ENCODE measurements at places on chromosomes 3 and 15. TPM values are rescaled to one million over a fixed set of nuclear protein-coding genes. Genes with fewer than 3 reads are reported as not detected.
A peak's percentile ranks its signal among the peaks of the same experiment; 100 is the strongest.

DNA sequence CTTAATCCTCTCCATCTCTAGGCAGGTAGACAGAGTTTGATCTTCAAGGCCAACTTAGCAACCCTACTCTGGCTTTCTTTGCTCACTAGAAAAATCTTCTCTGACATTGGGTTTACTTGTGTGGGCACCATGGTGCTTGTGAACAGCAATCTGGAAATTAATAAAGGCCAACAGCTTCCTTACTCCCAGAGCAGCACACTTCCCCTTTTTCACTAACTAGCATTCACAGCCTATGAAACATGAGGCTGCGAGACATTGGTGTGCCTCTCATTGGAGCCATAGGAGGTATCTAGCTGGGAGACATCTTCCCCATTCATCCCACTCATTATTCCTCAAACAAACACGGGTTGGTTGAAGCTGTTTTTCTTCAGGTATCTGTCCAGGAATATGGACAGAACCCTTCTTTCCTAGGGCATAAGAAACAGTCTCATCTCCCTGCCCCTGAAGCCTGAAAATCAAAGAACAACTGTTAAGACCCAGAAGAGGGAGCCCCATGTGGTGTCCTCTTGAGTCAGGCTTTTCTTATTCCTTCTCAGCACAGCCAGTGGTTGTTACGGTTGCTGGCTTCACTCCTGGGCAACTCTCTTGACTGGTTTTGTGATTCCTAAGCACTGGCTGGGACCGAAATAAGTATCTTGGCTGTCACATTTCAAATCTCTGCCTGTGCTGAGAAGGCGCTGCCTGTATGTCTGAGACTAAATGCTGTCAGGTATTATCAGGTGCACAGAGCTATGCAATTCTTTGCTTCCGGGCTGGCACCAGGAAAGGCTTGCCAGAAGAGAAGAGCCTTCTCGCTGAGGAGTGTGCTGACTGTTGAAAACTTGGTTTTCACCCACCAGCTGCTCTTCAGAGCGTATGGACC lies 194.4 kb downstream of the FEZF2 start:
- no peaks in the 10 kb centered on the region for H3K27me3 ChIP-seq
- H3K4me1 ChIP-seq, result peaks cover 5% of the 10 kb centered on the region
- no peak overlapping the region for H3K27ac ChIP-seq
- no peaks in the 10 kb centered on the region for H3K36me3 ChIP-seq
- H3K4me3 ChIP-seq, result no peak overlapping the region
- DNase-seq, result no peak

DNA sequence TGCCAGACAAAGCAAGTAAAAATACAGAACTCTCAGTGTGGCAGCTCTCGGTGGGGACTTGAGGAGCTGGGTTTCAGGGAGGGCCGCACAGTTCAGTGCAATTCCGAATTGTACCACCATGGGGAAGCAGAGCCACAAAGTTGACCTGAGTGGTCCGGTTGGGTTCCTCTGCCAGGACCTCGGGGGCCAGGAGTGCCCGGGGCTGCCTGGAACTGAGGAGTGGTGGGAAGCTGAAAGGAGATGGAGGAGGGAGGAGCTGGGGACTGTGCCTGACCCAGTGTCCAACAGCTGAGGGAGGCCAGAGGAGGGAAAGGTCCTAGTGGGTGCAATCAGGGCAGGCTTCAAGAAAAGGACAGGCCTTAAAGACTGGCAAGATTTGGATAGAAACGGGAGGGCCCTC lies 32.2 kb upstream of the TRH start:
- H3K4me3 ChIP-seq, result no peak overlapping the region
- H3K27me3 ChIP-seq, result no peaks in the 10 kb centered on the region
- H3K36me3 ChIP-seq, result no peaks in the 10 kb centered on the region
- DNase-seq, result peak; percentile 79

DNA sequence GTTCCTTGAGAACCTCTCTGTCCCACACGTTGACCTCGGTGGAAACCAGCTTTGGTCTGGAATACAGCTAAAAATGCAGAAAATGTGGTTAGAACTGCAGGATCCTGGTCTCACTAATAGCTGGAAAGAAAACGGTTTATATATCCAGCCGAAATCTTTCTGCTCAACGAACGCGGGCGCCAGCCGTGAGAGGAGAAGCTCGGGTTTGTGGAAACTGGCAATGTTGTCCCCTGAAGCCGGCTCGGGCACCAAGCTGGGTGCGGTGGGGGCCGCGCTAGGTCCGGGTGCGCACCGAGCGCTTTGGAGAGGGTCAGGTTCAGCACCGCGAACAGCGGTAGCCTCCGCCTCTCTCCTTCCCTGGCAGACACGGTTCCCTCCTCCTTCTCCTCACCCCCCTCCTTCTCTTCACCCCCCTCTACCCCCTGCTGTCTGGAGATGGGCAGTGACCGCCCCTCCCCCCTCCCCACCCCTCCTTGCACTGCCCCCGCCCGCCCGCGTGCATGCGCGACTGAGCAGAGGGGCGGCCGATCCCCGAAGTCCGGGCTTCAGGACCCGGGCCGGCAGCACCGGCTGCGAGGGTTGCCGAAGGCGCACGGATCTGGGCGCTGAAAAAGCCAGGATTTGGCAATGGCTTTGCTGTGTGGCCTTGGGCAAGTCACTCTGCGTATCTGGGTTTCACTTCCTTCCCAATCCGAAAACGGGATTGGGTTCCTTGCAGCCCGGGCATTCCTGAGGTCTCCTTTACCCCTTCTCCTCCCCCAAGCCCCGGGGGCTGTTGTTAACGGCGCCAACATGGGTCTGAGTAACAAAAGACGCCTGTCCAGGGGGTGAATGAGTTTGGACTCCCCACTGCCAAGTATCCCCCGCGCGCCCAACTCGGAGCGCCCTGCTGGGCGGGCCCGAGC lies at the start of gene SKOR1:
Gene SKOR1 (plus strand): TSS at position 534 of the 905 bp plus-strand sequence. CDS start 94 bp downstream, at position 628.
- no peak within 1 kb of the TSS for H3K4me3 ChIP-seq
- peaks cover 7% of the 10 kb centered on the region for H3K27me3 ChIP-seq
- no peak within 1 kb of the TSS for H3K27ac ChIP-seq

NMNAT3 gene
- 21.1 TPM for total RNA-seq

DNA sequence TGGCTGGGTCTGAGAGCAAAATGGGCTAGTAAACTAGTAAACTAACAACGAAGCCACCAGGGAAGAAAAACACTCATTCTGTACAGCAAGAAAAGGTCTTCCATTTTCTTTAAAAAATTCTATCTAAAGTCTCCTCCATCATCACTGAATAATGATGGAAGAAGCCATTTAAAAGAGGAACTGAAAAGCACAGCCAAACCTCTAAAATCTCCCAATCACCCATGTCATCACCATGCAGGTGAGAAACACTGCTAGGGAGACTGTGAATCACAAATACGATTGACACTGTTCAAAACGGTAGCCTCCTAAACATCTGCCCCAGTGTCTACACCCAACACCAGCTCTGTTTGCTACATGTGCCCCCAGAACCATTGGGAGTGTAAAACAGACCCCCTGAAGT lies 140.4 kb downstream of the RORA start:
- no peaks in the 10 kb centered on the region for H3K36me3 ChIP-seq
- no peaks in the 10 kb centered on the region for H3K27me3 ChIP-seq
- H3K27ac ChIP-seq, result no peak overlapping the region
- peaks cover 10% of the 10 kb centered on the region for H3K4me1 ChIP-seq
- no peak overlapping the region for H3K4me3 ChIP-seq

CCDC39 gene
- total RNA-seq, result 3.5 TPM

DNA sequence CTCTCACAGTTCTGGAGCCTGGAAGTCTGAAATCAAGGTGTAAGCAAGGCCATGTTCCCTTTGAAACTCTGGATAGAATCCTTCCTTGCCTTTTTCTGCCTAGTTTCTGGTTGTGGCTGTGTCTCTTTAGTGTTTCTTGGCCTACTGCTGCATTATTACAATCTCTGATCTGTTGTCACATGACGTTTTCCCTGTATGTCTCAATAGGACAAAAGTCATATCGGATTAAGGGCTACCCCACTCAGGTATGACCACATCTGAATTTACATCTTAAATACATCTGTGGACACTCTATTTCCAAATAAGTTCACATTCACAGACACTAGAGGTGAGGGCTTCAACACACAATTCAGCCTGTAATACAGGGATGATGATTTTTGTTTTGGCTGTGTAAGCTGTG lies 13.3 kb downstream of the NECTIN3 start:
- no peak for DNase-seq
- H3K36me3 ChIP-seq, result no peaks in the 10 kb centered on the region
- no peak overlapping the region for H3K4me3 ChIP-seq
- no peak overlapping the region for H3K27ac ChIP-seq
- no peaks in the 10 kb centered on the region for H3K27me3 ChIP-seq
- peaks cover 2% of the 10 kb centered on the region for H3K4me1 ChIP-seq

- H3K4me1 ChIP-seq, result no peaks in the 10 kb centered on the region
- no peak overlapping the region for H3K4me3 ChIP-seq
- no peaks in the 10 kb centered on the region for H3K36me3 ChIP-seq
These were observed 40.1 kb upstream of the CD47 start for GRCh38 chr3:108130701-108131474.

RPL39L gene
- total RNA-seq, result 93.0 TPM

ISL2 gene
- 4.2 TPM for total RNA-seq

GRCh38 chr3:71112576-71112975 lies 471.0 kb downstream of the FOXP1 start:
- H3K4me1 ChIP-seq, result peaks cover 7% of the 10 kb centered on the region
- no peaks in the 10 kb centered on the region for H3K27me3 ChIP-seq
- DNase-seq, result no peak
- H3K4me3 ChIP-seq, result no peak overlapping the region
- no peaks in the 10 kb centered on the region for H3K36me3 ChIP-seq
- H3K27ac ChIP-seq, result no peak overlapping the region

DNA sequence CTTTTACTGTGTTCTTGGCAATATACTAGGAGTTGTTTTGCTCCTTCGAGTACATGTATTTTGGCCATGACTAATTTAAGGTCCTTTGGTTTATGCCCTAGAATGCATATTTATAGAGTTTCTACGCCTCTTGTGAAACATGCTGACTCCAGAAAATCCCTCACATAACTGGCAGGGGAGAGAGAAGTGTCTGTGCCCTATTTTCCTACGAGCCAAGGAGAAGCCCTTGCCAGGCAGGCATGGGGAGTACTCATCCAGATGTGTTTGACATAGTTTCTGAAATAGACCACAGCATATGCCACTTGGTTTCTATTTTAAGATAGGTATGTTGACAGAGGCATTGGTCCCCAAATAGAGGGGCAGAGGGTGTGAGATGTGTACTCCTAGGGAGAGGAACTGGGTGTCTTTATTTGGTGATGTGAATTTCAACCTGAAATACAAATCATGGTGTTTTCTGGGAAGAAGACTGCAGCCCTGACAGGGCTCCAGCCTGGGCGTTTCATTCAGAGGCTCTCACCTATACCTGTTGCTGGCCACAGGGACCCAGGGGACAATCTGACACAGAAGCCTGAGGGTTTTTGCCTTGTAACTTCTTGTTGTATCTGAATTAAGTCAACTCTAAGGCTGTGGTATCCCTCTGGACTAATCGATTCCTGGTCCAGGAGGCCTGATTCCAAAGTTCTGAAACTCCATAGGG lies 267.8 kb upstream of the C2CD4B start:
- H3K27ac ChIP-seq, result no peak overlapping the region
- peaks cover 3% of the 10 kb centered on the region for H3K4me1 ChIP-seq
- H3K4me3 ChIP-seq, result no peak overlapping the region

OR4F6 gene
- total RNA-seq, result not detected

- no peak overlapping the region for H3K4me3 ChIP-seq
- H3K27ac ChIP-seq, result no peak overlapping the region
- no peak for DNase-seq
- H3K36me3 ChIP-seq, result no peaks in the 10 kb centered on the region
These were observed 298.0 kb upstream of the CTNNB1 start for GRCh38 chr3:40901298-40901697.

- no peak overlapping the region for H3K4me3 ChIP-seq
- no peak overlapping the region for H3K27ac ChIP-seq
- no peaks in the 10 kb centered on the region for H3K36me3 ChIP-seq
- no peaks in the 10 kb centered on the region for H3K27me3 ChIP-seq
- H3K4me1 ChIP-seq, result peaks cover 3% of the 10 kb centered on the region
These were observed 421.2 kb downstream of the TIGIT start for GRCh38 chr3:114714957-114715460.

- peaks cover 39% of the 10 kb centered on the region for H3K4me1 ChIP-seq
- no peaks in the 10 kb centered on the region for H3K36me3 ChIP-seq
- H3K4me3 ChIP-seq, result no peak overlapping the region
- no peaks in the 10 kb centered on the region for H3K27me3 ChIP-seq
- H3K27ac ChIP-seq, result no peak overlapping the region
These were observed 20.2 kb upstream of the TM4SF18 start for GRCh38 chr3:149353581-149354184.

- no peak overlapping the region for H3K27ac ChIP-seq
- no peak for DNase-seq
- no peaks in the 10 kb centered on the region for H3K36me3 ChIP-seq
- no peaks in the 10 kb centered on the region for H3K27me3 ChIP-seq
- no peak overlapping the region for H3K4me3 ChIP-seq
These were observed 21.0 kb downstream of the ANAPC13 start for GRCh38 chr3:134464689-134465365.

STX19 gene
- not detected for total RNA-seq

- no peaks in the 10 kb centered on the region for H3K27me3 ChIP-seq
- H3K27ac ChIP-seq, result no peak overlapping the region
- no peaks in the 10 kb centered on the region for H3K36me3 ChIP-seq
- peaks cover 10% of the 10 kb centered on the region for H3K4me1 ChIP-seq
These were observed 2.4 kb upstream of the KPNA4 start for GRCh38 chr3:160567774-160568173.

DNA sequence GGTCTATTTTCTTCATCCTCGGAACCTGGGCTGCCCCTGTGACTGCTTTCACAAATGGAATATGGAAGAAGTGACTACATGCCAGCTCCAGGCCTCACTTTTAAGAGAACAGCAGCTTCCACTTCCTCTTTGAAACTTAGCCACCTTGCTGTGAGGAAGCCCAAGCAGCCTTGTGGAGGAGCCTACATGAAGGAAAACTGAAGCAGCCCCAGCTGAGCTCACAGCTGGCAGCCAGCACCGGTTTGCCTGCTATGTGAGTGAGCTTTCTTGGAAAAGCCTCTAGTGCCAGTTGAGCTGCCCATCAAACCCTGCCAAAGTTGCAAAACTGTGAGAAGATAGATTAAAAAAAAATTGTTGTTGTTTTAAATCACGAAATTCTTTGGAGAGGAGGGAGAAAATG lies 498.0 kb upstream of the PROK2 start:
- DNase-seq, result no peak
- no peaks in the 10 kb centered on the region for H3K27me3 ChIP-seq
- H3K36me3 ChIP-seq, result no peaks in the 10 kb centered on the region
- H3K4me1 ChIP-seq, result no peaks in the 10 kb centered on the region
- H3K27ac ChIP-seq, result no peak overlapping the region

DNA sequence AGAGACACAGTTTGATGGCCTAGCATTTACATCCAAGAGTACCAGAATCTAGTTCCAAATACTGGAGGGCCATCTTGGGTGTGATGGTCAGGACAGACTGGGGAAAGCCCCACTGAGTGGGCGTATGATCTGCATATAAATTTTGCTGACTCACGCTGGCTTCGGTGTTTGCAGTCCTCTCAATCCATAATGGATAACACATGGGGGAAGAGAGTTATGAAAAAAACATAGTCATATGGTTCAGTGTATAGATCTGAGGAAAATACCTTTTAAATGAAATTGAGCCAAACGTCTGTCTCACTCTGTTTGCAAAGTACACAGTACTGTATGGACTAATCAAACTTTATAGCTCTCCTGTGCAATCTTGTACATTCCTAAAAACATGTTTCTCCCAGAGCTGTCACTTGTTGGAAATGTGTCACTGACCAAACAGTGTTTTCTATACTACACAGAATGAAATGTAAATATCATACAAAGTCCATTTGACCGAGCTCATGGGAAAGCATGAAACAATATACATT lies 125.3 kb upstream of the THBS1 start:
- H3K4me1 ChIP-seq, result peaks cover 5% of the 10 kb centered on the region
- H3K27me3 ChIP-seq, result no peaks in the 10 kb centered on the region
- H3K4me3 ChIP-seq, result no peak overlapping the region
- DNase-seq, result no peak
- no peak overlapping the region for H3K27ac ChIP-seq
- H3K36me3 ChIP-seq, result no peaks in the 10 kb centered on the region
